ENCODE measurements at places on chromosomes 12 and 14. TPM values are rescaled to one million over a fixed set of nuclear protein-coding genes. Genes with fewer than 3 reads are reported as not detected.

HOTAIR gene
- not detected for total RNA-seq

CMKLR1 gene
- 1.3 TPM for total RNA-seq

SERPINA6 gene
- total RNA-seq = not detected

KRT83 gene
- not detected for total RNA-seq

OR4M1 gene
- not detected for total RNA-seq

RFX4 gene
- not detected for total RNA-seq

C14orf180 gene
- not detected for total RNA-seq

GPR162 gene
- 4.3 TPM for total RNA-seq

NUBPL gene
- total RNA-seq = 4.7 TPM

KRT85 gene
- not detected for total RNA-seq

POLE2 gene
- total RNA-seq = 4.9 TPM

TAS2R30 gene
- 2.0 TPM for total RNA-seq

TIGAR gene
- 3.4 TPM for total RNA-seq

KLRF1 gene
- not detected for total RNA-seq

LGR5 gene
- total RNA-seq = 2.3 TPM

SSPN gene
- total RNA-seq = 4.7 TPM
